Left renal pelvis (tissue), 4 donors: ENCODE measurements at places on chromosomes 2 and 18.

DNA sequence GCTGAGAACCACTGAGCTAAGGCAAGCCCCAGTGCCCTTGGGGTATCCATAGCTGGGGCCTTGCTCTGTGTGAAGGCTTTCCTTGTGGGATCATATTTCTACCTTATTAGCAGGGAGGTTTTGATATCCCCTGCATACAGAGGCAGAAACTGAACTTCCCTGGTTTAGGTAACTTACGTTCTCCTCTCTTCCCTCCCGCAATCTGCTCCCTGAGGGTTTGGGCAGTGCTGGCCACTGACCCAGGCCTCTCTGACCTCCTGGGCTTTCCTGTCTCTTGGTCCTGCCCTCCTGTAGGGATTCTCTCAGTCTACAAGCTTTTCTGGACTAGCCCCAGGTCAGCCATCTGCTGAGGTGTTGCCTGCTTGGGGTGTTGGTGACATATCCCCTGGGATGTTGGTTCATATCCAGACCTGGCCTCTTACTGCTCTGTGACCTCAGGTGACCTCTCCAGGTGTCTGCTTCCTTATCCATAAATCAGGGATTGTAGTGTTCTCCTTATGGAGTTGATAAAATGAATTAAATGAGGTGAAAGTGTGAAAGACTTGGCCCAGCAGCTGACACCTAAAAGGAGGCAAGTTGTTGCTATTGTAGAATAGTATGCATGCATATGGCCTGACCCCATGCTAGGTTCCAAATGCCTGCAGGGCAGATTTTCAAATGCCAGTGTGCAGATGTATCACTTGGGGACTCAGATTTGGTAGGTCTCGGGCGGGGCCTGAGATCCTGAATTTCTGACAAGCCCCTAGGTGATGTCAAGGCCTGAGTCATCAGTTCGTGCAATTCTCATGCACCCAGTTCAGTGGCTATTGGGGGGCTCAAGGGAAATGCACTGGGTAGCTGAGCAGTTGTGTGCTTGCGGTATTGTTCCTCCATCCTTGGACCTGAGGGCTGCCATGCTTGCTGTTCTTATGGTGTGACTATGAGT lies 106.6 kb downstream of the FHOD3 start:
- no peak for DNase-seq

GRCh38 chr2:112870841-112871835 lies 34.6 kb upstream of the IL1B start:
- DNase-seq: no peak

DNA sequence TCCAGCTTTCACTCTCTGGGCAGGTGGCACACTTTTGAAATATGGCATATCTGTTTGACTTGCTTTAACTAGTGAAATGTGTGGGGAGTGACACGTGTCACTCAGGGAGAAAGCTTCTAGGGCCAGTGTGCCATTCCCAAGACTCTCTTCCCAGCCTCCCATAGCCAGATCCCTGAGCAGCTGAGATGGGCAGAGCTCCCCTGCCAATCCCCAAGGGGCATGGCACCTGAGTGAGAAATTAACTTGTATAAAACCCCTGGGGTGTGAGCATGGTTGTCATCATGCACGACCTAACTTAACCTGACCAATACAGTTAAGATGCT lies 39.0 kb upstream of the MARCO start:
- DNase-seq: no peak

GRCh38 chr18:46393230-46393629 lies 263.8 kb downstream of the LOXHD1 start:
- no peak for DNase-seq

DNA sequence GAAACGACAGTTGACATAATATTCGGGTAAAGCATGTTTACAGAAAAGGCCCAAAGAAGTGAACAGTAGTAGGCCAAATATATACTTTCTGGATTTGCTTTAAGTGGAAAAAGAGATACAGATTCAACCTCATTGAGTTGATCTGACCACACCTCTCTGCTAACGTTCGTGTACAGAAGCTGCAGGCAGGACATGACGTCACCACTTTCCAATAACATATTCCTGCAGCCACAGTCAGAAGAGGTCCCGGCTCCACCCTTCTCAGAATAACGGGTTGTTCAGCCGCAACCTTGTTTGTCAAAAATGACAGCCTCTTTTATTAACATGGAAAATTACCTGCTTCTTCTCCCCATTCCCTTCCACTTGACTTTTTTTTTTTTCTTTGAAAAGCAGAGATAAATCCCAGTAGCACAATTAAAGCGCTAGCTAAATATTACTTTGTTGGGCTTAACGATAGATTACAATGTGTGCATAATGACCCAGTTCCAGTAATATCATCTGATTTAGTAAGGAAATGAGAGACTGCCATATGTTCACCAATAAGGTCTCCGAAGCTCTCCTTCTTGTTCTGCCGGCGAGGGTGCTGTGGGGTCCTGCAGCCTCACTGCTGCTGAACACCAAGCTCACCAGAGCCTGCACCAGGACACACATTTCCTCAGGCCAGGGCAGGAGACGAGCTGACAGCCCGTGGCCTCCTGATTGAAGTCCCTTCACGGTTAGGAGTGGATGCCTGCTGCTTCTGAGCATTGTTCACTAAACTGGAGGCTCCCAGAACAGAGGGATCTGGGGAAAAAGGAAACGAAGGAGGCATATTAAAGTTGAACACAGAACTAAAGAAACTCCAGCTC lies 451.0 kb upstream of the SALL3 start:
- DNase-seq: no peak

GRCh38 chr2:235149736-235150135 lies 197.9 kb downstream of the SH3BP4 start:
- DNase-seq: no peak

DNA sequence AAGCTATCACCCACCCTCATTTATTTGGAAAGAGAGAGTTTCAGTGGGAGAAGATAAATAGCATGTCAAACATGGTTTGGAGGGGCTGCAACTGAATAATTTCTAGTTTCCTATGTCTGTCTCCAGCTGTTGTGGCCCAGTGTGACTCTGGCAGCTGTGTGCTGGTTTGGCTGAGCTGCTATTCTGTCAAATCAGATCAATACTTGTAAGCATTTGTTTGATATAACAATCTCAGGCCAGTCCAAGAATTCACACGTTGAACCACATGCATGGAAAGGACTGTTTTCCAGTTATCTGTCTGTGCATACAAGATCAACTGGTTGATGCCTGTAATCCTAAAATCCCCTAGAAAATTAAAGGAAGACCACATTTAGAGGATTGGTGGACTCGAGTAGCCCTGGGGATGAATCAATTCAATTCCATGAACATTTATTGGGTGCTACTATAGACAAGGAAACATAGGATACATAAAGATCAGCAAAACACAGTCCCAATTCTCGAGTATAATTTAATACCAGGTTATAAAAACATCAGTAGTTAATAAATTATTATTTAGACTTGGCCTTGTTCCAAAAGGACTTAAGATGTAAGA lies 209.0 kb upstream of the PARD3B start:
- no peak for DNase-seq

- DNase-seq: no peak
Observed at GRCh38 chr2:98399140-98399539, 45.5 kb upstream of the INPP4A start.
